ENCODE measurements at places on chromosomes 6 and 20. TPM values are rescaled to one million over a fixed set of nuclear protein-coding genes. Genes with fewer than 3 reads are reported as not detected.
A peak's percentile ranks its signal among the peaks of the same experiment; 100 is the strongest.

DNA sequence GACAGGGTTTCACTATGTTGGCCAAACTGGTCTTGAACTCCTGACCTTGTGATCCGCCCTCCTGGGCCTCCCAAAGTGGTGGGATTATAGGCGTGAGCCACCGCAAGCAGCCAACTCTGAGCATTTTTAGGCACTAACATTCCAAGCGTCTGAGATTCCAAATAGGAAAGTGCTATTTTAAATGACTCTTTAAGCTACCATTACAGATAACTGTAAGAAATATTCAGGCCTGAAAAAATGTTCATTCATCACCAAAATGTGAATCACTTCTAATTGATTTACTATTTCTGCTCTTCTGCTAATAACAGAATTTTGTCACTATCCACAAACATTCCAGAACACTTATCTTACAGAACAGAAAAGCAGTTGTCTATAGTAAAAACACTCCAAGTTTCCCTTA lies 106.5 kb downstream of the BACH2 start:
- DNase-seq: no peak

DNA sequence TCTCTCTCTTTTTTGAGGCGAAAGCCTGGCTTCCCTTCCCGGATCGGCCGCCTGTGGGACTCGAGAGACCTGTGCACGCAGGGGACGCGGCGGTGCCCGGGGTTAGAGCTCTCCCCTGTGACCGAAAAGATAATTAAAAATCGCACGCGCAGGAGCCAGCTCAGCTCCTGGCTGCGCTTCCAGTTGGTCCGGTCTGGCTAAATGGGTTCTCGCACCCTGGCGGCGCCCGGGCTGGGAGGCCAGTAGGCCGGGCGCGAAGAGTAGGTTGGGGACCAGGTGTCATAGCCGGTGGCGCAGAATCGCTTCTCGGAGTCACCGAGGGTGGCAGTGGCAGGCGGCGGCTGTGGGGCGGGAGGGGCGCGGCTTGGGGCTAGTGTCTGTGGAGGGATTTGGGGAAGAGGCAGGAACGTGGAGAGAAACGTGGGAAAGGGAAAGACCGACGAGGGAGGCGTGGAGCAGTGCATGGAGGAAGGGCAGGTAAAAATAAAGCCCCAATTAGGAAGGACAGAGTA lies 41.9 kb upstream of the SUPT3H start:
- no peak for DNase-seq

DNA sequence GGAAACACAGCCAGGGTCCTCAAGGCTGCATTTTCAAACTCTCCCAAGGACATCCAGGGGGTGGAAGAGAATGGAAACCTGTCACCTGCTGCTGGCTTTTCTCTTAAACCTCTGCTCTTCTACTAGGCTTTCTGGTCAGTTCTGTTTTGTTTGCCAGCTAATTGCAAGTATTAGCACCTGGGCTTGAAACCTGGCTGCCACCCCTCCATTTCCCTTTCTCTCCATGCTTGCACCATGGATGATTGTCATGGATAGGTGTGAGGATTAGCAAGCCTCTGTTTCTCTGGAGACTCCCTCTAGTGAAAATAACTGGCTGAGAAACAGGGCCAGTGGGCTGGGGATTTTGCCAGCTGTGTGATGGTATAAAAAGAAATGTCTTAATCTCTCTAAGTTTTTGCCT lies 33.0 kb upstream of the GPR6 start:
- no peak for DNase-seq

GRCh38 chr6:30267423-30267822 lies 54.2 kb upstream of the TRIM26 start:
- no peak for DNase-seq

DNA sequence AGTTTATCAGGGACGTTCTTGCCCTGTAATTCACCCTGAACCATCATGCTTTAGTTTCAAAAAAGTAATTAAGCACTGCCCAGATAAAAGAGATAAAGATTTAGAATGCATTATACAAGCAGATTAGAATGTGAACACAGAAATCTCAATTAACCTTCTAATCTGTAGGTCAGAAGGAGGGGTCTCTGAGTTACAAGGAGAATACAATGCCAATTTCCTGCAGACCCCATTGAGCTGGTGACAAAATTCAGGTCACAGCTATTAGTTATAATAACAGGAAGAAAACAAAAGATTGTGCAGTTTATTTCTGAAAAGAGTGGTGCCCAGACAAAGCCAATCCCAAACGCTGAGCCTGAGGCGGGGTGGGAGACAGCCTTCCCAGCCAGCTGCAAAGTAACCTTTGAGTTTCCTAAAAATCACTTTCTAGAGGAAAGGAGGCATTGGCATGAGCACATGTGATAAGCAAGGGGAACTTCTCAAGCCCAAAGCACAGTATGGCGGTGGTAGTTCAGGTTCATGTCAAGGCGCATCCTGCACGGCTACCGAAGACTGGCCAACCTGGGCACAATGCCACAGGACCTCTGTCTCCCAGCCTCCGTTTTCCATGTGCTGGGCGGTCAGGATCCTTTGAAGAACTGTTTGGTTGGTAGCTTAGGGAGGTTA lies 192.5 kb downstream of the TTLL2 start:
- no peak for DNase-seq

DNA sequence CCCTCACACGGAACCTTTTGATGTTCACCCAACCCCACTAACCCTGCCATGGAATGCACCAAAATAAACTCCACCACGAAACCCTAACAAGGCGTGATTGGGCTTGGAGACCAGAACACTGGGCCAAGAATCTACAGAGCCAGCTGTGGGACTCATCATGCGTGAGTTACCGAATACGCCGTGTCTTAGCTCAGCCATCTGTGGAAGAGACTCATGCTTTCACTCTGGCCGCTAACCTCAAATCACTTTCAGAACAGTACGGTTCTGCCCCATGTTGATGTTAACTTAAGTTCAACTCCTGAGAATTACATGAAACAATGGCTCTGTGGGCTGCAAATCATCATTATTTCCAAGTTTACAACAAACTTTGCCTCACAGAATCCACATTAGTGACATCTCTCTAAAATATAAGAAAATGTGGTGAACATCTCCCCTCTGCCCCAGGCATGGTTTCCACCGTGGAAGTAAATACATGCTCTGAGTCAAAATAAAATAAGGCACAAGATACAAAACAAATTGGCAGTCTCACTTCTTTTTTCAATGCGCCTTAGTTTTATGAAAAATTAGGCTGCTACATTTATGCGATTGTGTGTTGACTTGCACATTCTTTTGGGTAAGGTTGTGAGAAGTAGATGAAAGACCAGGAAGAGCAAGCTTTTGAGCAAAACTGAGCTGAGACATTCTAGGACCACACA lies 308.9 kb upstream of the EXOC2 start:
- DNase-seq: no peak

- no peak for DNase-seq
Measured at GRCh38 chr6:93048381-93048780, 371.0 kb downstream of the EPHA7 start.

- peak; percentile 26 for DNase-seq
Measured at GRCh38 chr6:151475653-151476523, 17.9 kb upstream of the CCDC170 start.

GRCh38 chr6:117771403-117771802 lies 96.1 kb downstream of the NUS1 start:
- DNase-seq: no peak

DNA sequence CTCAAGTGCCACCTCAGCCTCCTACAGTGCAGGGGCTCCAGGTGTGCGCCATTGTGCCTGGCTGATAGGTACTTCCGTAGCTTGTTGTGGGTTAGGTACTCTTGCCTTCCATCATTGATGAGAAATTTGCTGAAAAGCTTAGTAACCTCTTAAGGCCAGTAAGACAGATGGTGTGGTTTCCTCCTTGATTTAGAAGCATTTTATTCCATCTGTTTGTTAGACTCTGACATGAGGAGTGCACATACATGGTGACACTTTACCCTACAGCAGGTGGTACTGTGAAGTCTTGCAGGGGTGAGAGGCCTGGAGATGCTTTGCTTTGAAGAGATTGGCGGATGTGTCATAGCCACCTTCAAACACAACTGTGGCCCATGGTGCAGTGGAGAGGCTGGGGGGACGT lies 14.8 kb upstream of the MTG2 start:
- no peak for DNase-seq

GRCh38 chr20:61737812-61738443 lies 327.8 kb downstream of the TAF4 start:
- DNase-seq: no peak

GRCh38 chr6:88614316-88614877 lies 349.0 kb downstream of the RNGTT start:
- DNase-seq: no peak

GRCh38 chr6:159969204-159969912 lies 476 bp downstream of the IGF2R start:
- no peak for DNase-seq

DNA sequence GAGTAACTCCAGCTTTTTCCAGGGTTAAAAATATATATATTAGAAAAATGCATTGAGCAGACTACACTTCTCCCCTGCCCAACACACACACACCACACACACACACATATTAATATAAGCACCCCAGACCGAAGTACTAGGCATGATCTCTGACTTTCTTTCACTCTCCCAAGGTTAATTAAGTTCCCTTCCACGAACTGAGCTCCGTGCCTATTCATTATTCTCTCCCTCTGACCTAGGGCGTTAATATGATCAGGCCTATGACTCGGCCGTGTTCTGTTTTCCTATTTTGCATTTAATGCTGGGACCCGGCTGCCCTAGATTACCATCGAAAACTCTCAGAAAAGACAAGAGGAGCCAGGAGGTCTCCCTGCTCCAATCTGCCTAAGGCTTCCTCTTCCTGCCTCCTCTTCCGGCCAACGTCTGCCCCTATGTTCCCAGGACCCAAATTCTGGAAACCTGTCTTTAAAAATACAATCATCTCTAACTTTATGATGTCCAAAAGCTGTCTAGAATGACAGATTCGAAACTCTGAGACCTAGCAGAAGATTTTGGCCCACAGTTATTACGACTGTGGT lies 6.1 kb upstream of the POU3F2 start:
- no peak for DNase-seq

DNA sequence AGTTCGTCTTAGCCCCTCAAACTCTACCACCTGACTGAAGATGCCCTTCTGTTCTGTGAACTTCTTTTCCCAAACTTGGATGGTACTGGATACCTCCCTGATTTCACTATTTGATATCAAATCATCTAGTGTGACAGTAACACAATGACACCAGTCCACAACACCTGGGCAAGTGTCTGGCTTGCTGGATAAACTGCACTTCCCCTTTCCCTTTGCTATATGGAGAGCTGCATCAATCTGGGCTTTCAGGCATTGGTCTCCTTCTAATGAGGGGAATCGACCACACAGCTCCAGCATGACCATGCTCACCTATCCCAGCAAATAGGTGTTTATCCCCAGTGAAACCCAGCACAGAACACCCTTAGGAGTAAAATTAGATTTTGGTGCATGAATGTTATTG lies 3.1 kb downstream of the F13A1 start:
- DNase-seq: no peak

DNA sequence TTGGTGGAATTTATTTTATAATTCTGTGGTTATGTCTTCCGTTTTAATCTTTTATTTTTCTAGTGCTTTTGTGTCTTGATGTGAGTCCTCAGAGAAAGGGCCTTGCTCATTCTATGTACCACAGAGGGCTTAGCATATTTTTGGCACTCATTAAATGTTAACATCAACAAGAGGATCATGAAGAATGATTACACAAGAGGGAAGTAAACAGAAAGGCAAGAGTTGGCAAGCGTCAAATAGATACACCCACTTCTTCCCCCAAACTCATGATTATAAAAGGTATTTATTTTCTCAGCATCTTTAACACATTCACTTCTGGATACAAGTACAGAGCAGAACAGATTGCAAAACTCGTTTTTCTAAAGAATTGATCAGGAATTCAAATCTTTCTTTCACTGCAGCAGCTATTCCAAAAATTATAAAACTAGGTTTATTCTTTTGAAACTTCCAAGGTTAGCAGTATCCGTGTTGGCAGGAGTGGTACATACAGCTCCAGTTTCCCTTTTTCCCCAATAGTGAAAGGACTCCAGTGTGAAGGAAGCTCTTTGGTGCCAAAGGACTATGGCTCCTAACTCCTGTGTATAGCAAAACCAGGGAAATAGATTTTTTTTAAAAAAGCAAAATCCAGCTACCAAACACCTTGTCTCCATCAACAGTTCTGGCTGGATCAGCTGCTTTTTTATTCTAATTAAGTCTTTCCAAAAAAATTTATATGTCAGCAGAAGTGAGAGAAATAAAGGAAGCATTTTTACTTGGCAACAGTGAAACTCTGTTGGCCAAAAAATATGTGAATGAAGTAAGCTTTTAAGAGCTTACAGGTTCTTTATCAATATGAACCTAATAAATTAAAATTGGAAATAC lies 221.9 kb downstream of the ADGRG6 start:
- DNase-seq: peak; percentile 0

DNA sequence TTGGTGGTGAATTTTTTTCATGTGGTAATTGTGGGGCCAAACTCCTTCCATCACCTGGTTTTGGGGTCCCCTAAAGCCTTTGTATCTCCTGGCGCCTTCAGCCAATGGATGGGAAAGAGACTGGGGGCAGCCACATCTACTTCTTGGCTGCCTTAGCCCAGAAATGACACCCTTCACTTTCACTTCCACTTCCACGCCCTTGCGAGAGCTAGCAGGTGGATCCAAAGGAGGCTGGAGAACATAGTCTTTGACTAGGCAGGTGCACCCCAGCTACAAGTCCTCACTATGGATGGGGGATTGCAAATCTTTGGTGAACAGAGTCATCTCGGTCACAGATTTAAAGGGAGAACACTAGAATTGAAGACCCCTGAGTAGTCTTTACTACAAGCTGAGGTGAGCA lies 70.8 kb downstream of the NDUFAF5 start:
- no peak for DNase-seq

GRCh38 chr6:166589337-166589731 lies 2.9 kb upstream of the RAMACL start:
- no peak for DNase-seq

GRCh38 chr6:37368961-37369320 lies 15.2 kb downstream of the RNF8 start:
- no peak for DNase-seq

DNA sequence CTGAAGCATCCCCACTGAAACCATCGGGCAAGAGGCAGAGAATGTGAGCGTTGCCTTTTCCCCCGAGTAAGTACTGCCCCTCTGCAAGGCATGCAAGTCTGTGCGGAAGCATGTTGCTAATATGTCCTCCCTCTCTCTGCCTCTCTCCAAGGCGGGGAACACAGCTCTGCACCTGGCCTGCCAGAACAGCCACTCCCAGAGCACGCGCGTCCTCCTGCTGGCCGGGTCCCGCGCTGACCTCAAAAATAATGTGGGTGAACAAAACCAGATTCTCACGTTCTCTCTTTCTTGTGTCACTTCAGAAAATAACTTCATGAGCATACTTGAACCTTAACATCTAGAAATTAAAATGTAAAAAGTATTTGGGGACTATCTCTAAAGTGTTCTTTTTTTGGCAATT lies 26.4 kb downstream of the LYRM2 start:
- DNase-seq: no peak

The FOXA2 gene
- total RNA-seq: not detected

The DUSP15 gene
- 3.2 TPM for total RNA-seq

The RAET1L gene
- total RNA-seq: 2.8 TPM

The TMC2 gene
- 0.10 TPM for total RNA-seq

The TSBP1 gene
- total RNA-seq: not detected

The MAVS gene
- 13.5 TPM for total RNA-seq

The DDX27 gene
- total RNA-seq: 22.7 TPM

The PSORS1C2 gene
- total RNA-seq: 2.9 TPM

The CGA gene
- 32.0 TPM for total RNA-seq

The PRL gene
- 0.39 TPM for total RNA-seq

The FNDC1 gene
- total RNA-seq: 59.6 TPM

The C6orf62 gene
- 45.5 TPM for total RNA-seq
